ENCODE measurements at places on chromosomes 3 and 15.

GRCh38 chr3:149080011-149080698 is 6.2 kb downstream of the HLTF start:
- no peak for DNase-seq

GRCh38 chr3:141334627-141335250 is 33.6 kb upstream of the ZBTB38 start:
- DNase-seq, result no peak

DNA sequence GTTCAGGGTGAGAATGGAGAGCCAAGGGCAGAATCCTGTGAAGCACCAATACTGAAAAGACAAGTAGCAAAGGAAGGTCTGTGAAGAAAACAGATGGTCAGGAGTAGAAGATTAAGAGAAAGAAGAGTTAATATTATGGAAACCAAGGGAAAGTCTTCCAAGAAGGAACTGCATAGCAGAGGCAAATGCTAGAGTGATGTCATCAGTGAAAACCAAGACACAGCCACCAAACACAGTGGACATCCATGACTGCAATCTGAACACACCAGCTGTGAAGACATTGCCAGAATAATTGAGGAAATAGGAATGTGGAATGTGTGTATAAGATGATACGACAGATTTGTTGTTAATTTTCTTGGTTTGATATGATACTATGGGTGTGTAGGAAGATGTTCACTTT is 26.8 kb upstream of the ZBTB38 start:
- DNase-seq, result no peak

DNA sequence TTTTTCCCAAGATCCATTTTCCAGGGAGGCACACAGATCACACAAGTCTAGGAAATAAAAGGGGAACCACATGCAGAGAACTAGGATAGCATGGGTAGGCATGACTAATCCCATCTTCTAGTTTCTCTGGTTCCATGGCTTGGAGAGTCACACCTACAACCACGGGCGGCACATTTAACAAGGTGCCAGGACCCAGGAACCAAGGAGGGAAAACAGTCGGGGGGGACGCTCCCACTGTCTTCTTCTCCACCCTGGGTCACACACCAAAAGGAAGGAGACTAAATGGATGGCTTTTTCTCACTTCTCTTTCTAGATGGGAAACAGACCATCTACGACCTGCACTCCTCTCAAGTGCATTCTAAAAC is 4.6 kb upstream of the SMCO1 start:
- peak; percentile 27 for DNase-seq

DNA sequence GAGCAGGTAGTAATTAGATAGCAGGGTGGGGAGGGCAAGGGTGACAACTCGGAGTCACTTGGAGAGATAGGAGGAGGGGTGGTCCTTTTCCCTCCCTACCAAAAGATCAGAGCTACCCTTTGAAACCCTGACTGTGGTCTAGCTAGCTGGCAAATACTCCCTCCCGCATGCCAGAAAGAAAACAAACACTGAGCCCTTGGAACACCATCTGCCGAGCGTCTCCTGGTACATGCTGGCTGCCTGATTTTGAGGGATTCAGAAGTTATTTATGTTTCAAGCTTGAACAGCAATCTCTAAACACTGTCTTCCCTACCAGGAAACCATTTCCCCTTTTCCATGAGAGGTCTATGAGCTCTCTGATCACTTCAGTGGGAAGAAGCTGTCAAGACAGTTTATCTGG is 291.6 kb upstream of the CFAP20DC start:
- DNase-seq, result peak; percentile 18

GRCh38 chr3:29850641-29851040 is 569.8 kb downstream of the RBMS3 start:
- no peak for DNase-seq

- DNase-seq, result no peak
These were observed 267.2 kb downstream of the MFSD1 start for GRCh38 chr3:159069091-159069490.

GRCh38 chr3:76096036-76096435 is 310.7 kb upstream of the ZNF717 start:
- no peak for DNase-seq

DNA sequence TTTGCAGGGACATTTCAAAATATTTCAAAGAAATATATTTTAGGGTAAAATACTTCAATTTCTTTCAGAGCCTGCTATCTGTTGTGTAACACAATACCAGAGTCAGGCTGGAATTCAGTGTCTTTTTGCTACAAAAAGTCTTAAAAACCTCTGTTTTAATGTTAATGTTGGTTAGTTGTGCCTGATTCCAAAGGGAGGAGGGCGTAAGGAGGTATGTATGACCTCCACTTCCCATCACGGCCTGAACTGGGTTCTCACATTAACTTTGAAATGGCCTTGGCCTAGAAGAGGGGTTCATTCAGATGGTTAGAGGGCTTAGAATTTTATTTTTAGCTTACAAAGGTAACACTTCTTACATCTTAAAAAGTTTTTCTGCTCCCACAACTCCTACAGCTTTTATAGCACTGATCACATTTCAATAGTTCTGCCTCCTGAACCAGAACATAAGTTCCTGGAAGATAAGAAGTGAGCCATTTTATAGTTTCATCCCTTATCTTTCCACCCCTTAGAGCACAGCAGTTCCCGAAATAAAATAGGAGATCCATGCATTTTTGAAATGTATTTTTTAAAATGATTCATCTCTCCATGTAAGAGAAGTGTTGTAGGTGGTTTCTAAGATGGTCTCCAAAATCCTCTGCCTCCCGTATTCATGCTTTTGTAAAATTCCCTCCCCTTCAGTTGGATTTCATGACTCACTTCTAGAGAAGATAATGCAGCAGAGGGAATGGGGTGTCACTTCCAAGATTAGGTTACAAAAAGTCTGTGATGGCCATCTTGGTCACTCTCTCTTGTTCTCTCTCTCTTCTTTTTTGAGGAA is 543.1 kb upstream of the NECTIN3 start:
- DNase-seq, result no peak

- DNase-seq, result no peak
These were observed 13.3 kb downstream of the LYSMD2 start for GRCh38 chr15:51724199-51724598.

DNA sequence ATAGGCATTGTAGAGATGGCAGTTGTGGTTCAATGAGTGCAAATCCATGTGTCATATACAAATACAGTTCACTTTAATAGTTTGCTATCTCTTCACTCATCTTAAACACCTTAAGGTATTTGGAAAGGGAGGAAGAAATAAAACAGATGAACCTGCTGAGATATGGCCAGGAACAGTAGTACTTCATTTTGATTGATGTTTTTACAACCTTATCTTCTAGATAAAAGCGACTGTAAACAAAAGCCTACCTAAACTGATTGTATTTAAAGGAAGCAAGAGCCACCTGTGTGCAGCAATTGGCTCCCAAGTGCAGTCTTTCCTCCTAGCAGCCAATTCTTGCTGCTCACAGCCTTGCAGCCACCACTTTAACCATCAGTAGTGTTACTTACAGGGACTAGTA is 217.7 kb downstream of the CDIN1 start:
- DNase-seq, result no peak

DNA sequence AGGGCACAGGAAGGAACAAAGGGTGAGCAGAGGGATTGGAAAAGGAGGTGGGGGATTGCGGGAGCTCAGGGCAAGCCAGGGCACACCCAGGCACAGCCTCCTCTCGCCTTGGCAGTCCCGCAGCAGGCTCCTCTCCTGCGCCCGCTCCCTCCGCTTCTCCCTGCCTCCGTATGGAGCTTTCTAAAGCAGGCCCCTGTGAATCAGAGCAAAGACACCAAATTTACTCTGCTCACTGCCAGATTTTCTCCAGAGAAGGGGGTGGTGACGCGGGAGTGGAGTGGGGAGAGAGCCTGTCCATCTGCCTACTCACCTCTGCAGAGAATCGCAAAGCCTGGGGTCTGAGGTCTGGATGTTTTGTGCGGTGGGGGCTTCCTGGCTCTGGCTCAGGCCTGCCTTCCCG is 20.0 kb downstream of the ATP2B2 start:
- DNase-seq, result no peak

GRCh38 chr3:131350506-131350905 is 31.1 kb upstream of the NUDT16 start:
- no peak for DNase-seq

DNA sequence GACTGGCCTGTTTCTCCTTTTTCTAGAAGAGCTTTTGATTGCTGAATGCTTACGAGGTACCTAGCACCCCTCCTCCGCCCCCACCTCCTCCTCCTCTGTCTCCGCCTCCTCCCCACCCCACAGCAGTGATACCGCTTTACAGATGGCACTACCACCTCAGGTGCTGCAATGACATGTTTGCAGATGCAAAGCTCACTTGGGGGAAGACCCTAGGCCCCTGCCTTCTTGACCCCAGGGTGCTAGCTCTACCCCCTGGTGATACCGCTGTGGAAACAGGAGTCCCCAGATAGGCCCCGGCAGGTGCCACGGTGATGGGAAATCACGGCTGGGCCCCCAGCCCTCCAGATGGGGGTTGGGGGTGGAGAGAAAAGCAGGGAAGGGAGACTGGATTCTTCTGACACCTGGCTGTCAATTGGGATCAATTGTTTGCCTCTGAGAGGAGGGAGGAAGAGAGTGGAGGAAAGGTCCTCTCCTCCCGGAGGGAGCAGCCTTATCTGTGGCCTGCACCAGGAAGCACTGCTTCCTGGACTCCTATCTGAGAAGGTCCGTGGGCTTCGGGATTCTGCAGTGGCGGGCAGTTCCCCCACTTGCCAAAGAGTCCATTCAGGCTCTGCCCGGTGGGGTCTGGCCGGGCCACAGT is 37.6 kb downstream of the DNASE1L3 start:
- no peak for DNase-seq

DNA sequence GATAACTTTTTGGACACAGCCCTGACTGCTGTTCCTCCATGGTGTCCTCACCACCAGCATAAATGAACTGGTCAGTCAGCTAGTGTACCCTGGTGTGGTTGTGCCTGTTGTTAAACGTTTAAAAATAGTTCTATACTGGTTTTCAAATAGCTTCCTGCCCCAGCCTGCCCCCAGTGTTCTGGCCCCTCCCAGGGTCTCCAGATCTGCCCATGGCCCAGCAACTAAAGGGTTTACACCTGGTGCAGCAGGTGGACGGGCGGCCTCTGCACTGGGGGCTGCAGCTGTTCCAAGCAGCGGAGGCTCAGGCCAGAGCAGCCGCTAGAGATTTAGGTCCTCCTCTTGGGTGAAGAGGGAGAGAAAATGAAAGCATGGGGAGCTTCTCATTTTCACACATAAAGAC is 6.1 kb upstream of the NR2E3 start:
- no peak for DNase-seq

DNA sequence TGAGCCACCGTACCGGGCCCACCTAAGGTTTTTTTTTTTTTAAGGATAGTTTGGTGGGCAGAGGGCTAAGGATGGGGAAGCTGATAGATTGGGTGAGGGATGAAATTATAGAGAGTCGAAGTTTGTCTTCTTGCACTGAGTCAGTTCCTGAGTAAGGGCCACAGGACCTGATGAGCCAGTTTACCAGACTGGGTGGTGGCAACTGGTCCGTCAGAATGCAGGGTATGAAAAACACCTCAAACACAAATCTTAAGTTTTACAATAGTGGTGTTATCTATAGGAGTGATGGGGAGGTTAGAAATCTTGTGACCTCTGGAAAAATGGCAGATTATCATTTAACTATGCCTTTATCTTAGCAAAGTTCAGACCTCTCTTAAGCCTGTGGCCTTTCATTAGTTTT is 2.8 kb downstream of the ZNF860 start:
- DNase-seq, result no peak

GRCh38 chr3:39228496-39228895 is 36.1 kb upstream of the XIRP1 start:
- no peak for DNase-seq

GRCh38 chr3:172329070-172329469 is 119.2 kb downstream of the GHSR start:
- no peak for DNase-seq

DNA sequence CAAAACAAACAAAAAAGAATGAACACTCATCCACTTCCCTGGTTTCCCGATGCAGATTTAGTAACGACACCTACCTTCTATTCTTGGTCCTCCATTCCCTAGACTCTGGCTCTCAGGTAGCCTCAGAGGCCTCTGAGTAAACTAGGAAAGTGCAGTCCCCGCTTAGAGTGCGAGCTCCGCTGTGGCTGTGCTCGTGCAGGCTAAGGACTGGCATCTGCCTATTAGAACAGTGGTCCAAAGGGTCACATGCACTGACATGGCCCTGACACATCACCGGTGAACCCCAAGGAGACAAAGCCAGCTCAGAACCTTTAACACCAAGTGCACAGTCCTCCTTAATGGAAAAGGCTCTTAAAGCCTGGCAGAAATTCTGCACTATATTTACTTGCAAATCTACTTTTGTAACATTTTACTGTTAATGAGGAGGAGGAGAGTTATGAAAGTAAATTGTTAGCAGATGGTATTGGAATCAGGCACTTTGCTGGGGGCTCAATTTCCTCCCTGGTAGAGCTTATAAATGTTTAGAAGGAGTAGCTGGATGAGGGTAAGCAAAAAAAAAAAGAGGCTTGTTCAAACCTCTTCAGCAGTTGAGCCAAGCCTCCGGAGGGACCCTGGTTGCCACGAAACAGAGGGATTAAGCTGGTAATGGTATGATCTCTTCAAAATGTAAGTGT is 31.1 kb downstream of the VGLL4 start:
- DNase-seq, result no peak

GRCh38 chr3:49841126-49841696 is 15.2 kb downstream of the TRAIP start:
- no peak for DNase-seq

- no peak for DNase-seq
These were observed 14.6 kb downstream of the ZNF592 start for GRCh38 chr15:84762840-84763572.

DNA sequence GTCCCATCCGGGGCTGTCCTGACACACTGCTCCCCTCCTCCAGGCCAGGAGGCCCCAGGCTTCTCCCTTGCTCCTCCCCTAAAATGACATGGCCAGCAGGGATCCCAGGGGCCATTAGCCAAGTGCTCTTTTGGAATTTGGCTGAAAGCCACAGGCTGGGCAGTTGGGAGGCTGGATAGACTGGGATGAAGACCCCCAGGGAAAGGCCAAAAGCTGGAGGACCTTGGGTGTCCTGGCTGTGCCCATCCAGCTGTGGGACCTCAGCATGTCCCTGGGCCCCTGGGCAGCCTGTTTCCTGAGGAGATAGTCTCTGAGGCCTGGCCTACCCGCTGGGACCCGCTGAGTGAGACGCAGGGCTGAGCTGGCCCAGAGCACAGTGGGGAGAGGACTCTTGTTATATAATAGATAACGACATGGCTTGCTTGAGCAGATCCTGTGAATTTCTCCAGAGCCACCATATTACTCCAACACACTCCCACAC is 5.7 kb upstream of the PDE8A start:
- no peak for DNase-seq

DNA sequence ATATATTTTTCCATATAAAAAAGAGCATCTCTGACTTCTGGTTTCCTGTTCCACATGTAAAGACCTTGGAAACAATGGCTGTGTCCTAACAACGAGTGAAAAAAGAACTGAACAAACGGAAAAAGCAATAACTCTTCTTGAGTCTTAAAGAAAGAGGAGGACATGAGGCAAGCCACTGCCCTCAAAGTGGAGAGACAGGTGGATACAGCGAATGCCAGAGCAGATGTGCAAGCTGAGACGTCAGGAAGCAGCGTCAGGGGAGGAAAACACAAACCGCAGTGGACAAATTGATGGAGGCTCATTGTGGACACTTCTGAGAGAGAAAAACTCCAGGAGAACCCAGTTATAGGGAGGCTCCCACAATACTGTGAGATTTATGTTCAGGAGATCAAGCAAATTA is 208.0 kb upstream of the MME start:
- DNase-seq, result peak; percentile 37

- no peak for DNase-seq
These were observed 38.1 kb downstream of the FSIP1 start for GRCh38 chr15:39744334-39745103.

Data from right kidney (tissue), 9 donors.